Lung (tissue), 17 donors: ENCODE measurements at places on chromosomes 1 and 21. TPM values are rescaled to one million over a fixed set of nuclear protein-coding genes. Genes with fewer than 3 reads are reported as not detected.
A peak's percentile ranks its signal among the peaks of the same experiment; 100 is the strongest.

DNA sequence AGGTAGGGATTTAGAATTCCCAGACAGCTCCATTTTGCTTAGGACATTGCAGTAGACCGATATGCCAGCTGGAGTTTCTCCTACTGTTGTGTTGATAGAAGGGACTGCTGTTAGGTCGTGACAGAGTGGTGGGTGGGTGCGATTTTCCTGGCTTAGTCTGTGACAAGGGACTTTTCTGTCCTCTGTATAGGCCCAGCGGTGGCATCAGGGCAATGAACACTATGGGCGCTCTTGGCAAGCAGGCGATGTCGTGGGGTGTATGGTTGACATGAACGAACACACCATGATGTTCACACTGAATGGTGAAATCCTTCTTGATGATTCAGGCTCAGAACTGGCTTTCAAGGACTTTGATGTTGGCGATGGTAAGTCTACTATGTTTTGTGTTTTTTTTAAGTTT lies 321.8 kb downstream of the ZP4 start:
- H3K4me3 ChIP-seq: no peak overlapping the region
- H3K4me1 ChIP-seq: no peaks in the 10 kb centered on the region
- no peaks in the 10 kb centered on the region for H3K27me3 ChIP-seq
- H3K27ac ChIP-seq: no peak overlapping the region

EPB41 gene
- total RNA-seq: 48.7 TPM

FHAD1 gene
- 25.9 TPM for total RNA-seq

AMPD1 gene
- total RNA-seq: 0.34 TPM

GRCh38 chr1:156750191-156750672 lies 1.2 kb downstream of the HDGF start:
- peaks cover 29% of the 10 kb centered on the region for H3K4me1 ChIP-seq
- no peak for DNase-seq
- peak overlapping the region; percentile 92 for H3K27ac ChIP-seq
- H3K27me3 ChIP-seq: no peaks in the 10 kb centered on the region
- H3K4me3 ChIP-seq: peak overlapping the region; percentile 83
